Right hindlimb (tissue), 1 donor: ENCODE measurements at places on chromosomes 5 and 9.

GRCh38 chr9:656926-657568 lies 184.4 kb upstream of the DMRT1 start:
- no peak for DNase-seq

DNA sequence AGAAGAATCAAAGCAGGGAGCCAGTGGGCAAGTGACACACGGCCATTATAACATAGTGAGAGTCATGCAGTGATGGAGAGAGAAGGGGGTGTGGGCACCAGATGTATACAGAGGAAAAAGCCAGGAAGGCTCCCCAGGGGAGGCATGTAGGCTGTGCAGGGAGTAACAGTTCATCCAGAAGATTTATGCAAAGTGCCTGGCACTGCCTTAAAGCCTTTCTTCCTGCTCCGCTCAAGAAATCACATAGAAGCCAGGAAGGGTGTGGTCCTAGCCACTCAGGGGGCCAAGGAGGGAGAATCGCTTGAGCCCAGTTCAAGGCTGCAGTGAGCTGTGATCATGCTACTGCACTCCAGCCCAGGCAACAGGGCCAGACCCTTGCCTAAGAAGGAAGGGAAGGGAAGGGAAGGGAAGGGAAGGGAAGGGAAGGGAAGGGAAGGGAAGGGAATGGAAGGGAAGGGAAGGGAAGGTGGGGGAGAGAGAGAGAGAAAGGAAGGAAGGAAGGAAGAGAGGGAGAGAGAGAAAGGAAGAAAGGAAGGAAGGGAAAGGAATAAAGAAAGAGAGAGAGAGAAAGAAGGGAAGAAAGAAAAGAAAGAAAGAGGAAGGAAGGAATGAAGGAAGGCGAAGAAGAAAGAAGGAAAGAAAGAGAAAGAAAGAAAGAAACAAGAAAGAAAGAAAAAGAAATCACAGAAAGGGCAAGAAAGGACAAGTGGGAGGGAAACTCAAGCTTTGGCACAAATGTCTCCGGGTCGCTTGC lies 89.8 kb downstream of the LHX2 start:
- no peak for DNase-seq

- peak; percentile 67 for DNase-seq
These were observed 20.2 kb downstream of the TLE1 start for GRCh38 chr9:81669041-81669651.

GRCh38 chr9:93194221-93194625 lies 10.3 kb downstream of the WNK2 start:
- no peak for DNase-seq

- DNase-seq, result no peak
These were observed 156.4 kb upstream of the MAP3K1 start for GRCh38 chr5:56658972-56659371.
